ENCODE measurements at places on chromosomes 6 and 20.

- no peak overlapping the region for H3K4me3 ChIP-seq
- H3K4me1 ChIP-seq, result peaks cover 2% of the 10 kb centered on the region
- H3K27ac ChIP-seq, result no peak overlapping the region
- no peaks in the 10 kb centered on the region for H3K27me3 ChIP-seq
Observed at GRCh38 chr6:163814494-163815364, 400.2 kb downstream of the QKI start.

DNA sequence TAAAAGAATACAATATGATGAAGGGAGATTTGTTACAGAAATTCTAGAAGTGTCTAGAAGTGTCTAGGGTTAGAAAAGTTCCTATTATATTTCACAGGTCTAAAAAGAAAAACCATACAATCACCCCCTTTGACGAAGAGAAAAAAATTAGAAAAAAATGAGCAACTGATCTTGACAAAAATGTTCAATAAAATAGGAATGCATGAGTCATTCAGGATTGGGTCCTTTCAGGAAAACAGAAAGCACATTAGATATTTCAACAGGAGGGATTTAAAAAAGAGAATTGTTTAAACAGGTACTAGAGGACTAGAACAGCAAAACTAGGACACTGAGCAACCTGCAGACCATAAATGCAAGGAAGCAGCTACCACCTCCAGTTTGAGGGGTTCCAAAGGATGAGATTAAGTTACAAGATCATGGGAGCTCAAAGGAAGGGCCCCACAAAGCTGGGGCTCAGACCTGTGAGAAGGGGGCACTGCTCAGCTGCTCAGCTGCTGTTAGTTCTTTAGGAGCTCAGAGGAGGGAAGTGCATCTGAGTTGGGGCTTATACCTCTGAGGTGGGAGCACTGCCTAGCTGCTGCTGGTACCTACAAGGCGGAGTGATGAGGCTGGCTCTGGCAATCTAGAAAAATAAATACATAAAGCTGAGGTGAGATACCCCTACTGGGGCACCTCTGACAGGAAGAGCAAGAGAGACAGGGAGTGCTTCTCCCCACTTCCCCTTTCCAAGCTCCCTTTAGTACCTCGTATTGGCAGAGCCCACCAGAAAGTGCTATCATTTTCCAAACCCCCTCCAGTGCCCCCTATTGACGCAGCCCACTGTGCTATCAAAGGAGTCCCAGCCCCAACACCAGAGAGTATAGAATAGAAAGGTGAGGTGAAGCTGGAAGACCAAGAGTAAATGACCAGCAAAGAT is 27.1 kb upstream of the BEND6 start:
- H3K4me1 ChIP-seq, result no peaks in the 10 kb centered on the region
- no peaks in the 10 kb centered on the region for H3K36me3 ChIP-seq
- no peak overlapping the region for H3K4me3 ChIP-seq
- DNase-seq, result no peak

DNA sequence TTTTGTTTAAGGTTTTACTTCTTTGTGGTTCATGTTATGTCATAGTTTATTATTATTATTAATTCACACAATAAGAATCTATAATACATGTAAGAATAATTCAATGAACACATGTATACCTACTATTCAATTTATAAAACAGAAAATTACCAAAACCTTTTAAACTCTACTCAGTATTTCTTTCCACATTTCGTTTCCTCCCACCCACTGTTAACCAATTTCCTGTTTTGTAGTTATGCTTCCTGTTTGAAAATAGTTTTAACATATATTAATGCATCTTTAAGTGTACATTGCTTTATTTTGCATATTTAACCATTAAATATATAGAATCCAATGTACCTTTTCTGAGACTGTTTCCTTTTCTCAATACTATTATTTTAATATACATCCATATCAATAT is 397.9 kb upstream of the SPTLC3 start:
- H3K4me3 ChIP-seq, result no peak overlapping the region
- no peaks in the 10 kb centered on the region for H3K4me1 ChIP-seq
- DNase-seq, result no peak

DNA sequence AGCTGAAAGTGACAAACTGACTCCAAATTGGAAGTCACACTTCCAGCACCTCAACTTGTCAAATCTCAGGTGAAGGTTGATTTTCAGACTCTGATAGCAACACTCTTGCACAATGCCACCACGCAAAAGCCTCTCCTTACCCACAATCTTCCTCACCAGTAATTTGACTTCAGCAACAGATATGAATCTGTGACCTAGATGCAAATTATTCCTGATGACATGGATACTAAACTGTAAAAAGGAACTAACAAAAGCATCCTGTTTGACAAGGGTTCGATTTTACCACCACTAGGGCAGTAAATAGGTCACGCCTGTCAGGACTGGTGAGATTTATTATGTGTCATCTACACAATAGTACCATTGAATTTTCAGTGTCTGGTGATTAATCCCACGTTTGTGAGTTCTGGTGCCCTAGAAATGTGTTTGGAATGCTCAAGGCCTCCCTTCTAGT is 134.4 kb upstream of the COL21A1 start:
- H3K4me3 ChIP-seq, result no peak overlapping the region
- no peaks in the 10 kb centered on the region for H3K4me1 ChIP-seq
- no peaks in the 10 kb centered on the region for H3K27me3 ChIP-seq
- H3K27ac ChIP-seq, result no peak overlapping the region
- H3K36me3 ChIP-seq, result no peaks in the 10 kb centered on the region
- no peak for DNase-seq

DNA sequence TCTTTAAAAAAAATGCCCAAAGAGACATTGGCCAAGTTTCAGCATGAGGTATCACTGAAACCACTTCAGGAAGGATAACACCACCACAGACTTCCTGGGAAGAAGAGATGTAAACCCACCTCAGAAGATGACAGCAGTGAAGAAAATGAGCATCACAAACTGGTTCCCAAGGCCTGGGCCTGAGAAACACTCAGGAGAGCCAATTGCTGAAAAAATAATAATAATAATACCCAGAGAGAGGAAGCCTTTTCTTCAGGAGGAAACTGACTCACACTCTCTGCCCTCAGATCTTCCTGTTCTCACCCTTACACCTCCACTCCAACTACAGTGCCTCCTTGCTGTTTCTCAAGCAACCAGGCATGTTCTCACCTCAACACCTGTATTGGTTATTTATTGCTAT is 68.1 kb upstream of the MAFB start:
- H3K4me1 ChIP-seq, result peaks cover 27% of the 10 kb centered on the region
- peak; percentile 12 for DNase-seq
- H3K36me3 ChIP-seq, result no peaks in the 10 kb centered on the region
- peak overlapping the region; percentile 49 for H3K27ac ChIP-seq
- peaks cover 2% of the 10 kb centered on the region for H3K27me3 ChIP-seq

DNA sequence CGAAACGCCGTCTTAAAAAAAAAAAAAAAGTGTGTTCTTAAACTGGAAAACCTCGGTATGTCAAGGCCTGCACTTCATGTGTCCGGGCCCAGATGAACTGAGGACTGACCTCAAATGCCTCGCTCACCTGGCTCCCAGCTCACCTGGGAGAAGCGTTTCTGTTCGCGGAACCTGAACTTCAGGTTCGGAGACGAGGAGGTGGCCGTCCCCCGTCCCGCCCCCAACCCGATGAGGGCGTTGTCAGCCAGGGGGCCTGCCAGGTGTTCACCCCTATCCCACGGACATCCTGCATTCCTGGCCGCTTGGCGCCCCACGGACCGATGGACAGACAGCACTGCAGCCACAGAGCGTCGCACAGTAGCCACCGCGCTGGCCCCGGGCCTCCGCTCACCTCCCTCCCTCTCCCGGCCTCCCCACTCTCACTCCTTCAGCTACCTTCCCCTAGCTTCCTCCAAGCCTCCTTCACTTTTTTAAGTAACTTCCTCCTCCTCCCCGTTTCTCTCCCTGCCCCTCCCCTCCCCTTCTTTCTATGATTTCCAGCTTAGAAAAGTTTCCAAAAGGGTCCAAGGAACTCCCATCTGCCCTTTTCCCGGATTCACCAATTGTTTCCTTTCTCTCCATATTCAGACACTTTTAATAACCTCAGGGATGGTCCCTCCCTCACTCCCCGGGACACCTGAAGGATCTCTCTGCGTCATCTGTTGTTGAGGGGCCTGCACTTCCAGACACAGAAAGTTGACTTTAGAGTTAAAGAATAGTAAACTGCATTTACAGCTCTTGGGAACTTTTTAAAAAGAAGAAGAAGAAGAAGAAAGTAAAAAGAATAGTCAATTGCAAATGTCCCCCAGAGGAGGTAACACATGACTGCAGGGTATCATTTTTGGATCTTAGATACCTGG is 22.7 kb upstream of the MCM3 start:
- peak overlapping the region; percentile 82 for H3K4me3 ChIP-seq
- H3K27me3 ChIP-seq, result no peaks in the 10 kb centered on the region
- peak overlapping the region; percentile 92 for H3K27ac ChIP-seq
- no peaks in the 10 kb centered on the region for H3K36me3 ChIP-seq
- DNase-seq, result no peak

- H3K4me1 ChIP-seq, result peaks cover 53% of the 10 kb centered on the region
- H3K27ac ChIP-seq, result no peak overlapping the region
- no peak for DNase-seq
- no peaks in the 10 kb centered on the region for H3K36me3 ChIP-seq
- no peaks in the 10 kb centered on the region for H3K27me3 ChIP-seq
- no peak overlapping the region for H3K4me3 ChIP-seq
Observed at GRCh38 chr20:32964575-32964974, 39.7 kb downstream of the SUN5 start.

- no peaks in the 10 kb centered on the region for H3K27me3 ChIP-seq
- H3K4me1 ChIP-seq, result peaks cover 6% of the 10 kb centered on the region
- no peak overlapping the region for H3K27ac ChIP-seq
- no peak overlapping the region for H3K4me3 ChIP-seq
Observed at GRCh38 chr6:39102071-39102820, 12.7 kb downstream of the SAYSD1 start.

DNA sequence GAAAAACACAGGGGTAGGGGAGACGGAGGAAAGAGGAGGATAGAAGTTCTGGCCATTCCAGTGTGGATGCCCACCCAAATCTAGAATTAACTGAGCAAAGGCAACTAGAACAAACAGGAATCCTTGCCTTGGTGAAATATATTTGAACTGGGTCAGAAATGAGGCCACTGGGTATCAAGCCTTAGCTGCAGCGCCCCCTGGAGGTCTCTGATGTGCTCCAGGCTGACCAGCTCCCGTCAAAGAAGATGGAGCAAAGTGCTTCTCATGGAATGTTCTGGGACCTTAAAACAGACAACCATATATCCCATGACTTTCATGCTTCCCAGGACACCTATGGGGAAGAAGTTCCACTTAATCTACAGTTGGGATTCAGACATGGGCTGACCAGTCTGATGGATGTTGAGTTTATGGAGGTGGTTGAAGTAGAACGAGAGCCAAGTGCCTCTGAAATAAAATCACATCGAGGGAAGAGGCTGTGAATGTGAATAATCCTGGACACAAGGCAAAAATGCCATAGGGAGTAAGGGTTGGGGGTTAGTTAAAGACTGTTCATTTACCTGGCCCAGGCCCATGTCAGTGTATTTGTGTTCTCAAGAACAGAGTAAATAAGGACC is 50.4 kb downstream of the HLA-DPB1 start:
- H3K4me1 ChIP-seq, result peaks cover 31% of the 10 kb centered on the region
- H3K4me3 ChIP-seq, result no peak overlapping the region
- H3K27ac ChIP-seq, result no peak overlapping the region
- H3K36me3 ChIP-seq, result peaks cover 1% of the 10 kb centered on the region
- H3K27me3 ChIP-seq, result peaks cover 8% of the 10 kb centered on the region

DNA sequence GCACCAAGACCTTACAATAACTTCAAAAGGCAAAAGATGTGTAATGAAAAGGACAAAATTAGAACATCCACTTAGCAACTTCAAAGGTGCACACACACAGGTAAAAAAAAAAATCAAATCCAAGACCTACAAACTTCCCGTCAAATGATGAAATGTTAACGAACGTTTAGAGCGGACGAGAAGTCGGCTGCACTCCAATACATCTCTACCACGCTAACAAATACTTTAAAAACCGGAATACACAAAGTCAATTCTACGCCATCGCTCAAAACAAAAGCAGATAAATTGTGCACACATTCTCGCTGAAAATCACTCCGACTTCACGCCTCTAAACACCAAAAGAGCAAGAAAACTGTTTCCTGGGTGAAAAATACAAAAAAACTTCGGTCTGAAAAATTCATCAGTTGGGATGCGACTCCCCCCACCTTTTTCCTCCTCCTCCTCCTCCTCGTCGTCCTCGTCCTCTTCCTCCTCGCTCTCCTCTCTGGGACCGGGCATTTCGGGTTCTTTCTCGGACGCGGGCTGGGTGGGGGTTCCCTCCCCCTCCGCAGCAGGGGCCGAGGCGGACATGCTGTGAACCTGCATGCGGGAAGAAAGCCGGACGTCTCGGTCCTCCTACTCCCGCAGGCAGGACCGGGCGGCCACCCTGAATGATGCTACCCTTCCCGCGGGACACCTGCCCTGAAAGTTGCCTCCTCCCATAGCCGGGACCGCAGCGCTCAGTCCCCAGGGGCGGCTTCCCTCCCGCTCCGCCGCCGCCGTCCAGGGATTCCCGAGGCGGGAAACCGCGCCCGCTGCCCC is 712 bp downstream of the DEK start:
- peaks cover 43% of the 10 kb centered on the region for H3K4me1 ChIP-seq
- no peaks in the 10 kb centered on the region for H3K27me3 ChIP-seq

GRCh38 chr6:34671801-34672656 is 24.5 kb downstream of the ILRUN start:
- H3K27me3 ChIP-seq, result no peaks in the 10 kb centered on the region
- H3K36me3 ChIP-seq, result peaks cover 11% of the 10 kb centered on the region
- H3K4me1 ChIP-seq, result peaks cover 54% of the 10 kb centered on the region
- peak overlapping the region; percentile 82 for H3K4me3 ChIP-seq
- DNase-seq, result peak; percentile 82

- no peaks in the 10 kb centered on the region for H3K27me3 ChIP-seq
- H3K36me3 ChIP-seq, result peaks cover 22% of the 10 kb centered on the region
- peak overlapping the region; percentile 72 for H3K27ac ChIP-seq
- peak overlapping the region; percentile 78 for H3K4me3 ChIP-seq
- H3K4me1 ChIP-seq, result peaks cover 40% of the 10 kb centered on the region
Observed at GRCh38 chr20:59043698-59044097, 1.1 kb upstream of the PRELID3B start.

DNA sequence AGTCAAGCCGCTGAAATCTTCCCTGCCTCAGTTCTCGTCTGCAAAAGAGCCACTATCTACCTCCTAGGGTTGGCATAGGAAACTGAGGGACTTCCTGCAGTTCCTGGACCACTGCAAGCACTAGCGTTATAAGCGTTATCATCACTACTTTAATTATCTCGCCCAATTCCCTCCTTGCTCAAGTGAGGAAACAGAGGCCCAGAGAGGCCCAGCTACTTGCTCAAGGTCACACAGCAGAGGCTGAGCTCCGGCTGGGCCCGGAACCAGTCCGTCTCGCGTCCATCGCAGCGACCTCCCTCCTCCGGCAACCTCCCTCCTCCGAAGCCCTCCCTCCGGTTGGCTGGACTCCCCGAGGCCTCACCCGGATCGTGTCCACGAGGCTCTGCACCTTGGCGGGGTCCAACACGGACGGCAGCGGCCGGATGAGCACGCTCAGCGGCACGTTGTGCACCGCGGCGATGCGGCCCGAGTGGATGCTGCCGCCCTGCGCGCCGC is 338 bp downstream of the SRXN1 start:
- H3K36me3 ChIP-seq, result peaks cover 23% of the 10 kb centered on the region
- H3K27me3 ChIP-seq, result peaks cover 21% of the 10 kb centered on the region
- H3K4me1 ChIP-seq, result peaks cover 16% of the 10 kb centered on the region
- peak overlapping the region; percentile 88 for H3K4me3 ChIP-seq
- peak overlapping the region; percentile 69 for H3K27ac ChIP-seq

GRCh38 chr6:113338644-113339043 is 518.5 kb upstream of the MARCKS start:
- DNase-seq, result no peak
- H3K36me3 ChIP-seq, result no peaks in the 10 kb centered on the region
- H3K4me3 ChIP-seq, result no peak overlapping the region
- no peak overlapping the region for H3K27ac ChIP-seq
- no peaks in the 10 kb centered on the region for H3K4me1 ChIP-seq
